Activated naive CD8-positive, alpha-beta T cell treated with anti-CD3 and anti-CD28 coated beads for 36 hours (primary cell): ENCODE measurements at places on chromosomes 6 and 20.

GRCh38 chr6:42280966-42281533 lies 63.4 kb upstream of the MRPS10 start:
- DNase-seq = no peak

DNA sequence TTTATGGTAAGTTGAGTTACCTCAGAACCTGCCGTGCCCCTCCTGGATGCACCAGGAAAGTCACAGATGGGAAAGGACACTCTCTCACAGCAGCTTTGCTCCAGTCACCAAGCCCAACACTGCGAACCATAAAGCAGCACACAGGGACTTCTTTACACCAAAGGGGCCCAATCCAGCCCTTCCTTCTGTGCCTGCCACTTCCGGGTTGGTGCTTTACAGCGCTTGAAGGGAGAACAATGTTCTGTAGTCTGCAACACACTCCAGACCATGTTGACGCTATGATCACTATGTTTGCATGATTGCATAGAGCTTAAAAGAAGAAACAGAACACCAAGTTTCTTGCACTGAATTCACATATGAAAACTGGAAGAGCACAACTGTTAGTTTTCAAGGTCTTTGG lies 57.1 kb downstream of the SERAC1 start:
- no peak for DNase-seq

- DNase-seq = no peak
Measured at GRCh38 chr6:18380158-18380836, 6.9 kb upstream of the RNF144B start.

DNA sequence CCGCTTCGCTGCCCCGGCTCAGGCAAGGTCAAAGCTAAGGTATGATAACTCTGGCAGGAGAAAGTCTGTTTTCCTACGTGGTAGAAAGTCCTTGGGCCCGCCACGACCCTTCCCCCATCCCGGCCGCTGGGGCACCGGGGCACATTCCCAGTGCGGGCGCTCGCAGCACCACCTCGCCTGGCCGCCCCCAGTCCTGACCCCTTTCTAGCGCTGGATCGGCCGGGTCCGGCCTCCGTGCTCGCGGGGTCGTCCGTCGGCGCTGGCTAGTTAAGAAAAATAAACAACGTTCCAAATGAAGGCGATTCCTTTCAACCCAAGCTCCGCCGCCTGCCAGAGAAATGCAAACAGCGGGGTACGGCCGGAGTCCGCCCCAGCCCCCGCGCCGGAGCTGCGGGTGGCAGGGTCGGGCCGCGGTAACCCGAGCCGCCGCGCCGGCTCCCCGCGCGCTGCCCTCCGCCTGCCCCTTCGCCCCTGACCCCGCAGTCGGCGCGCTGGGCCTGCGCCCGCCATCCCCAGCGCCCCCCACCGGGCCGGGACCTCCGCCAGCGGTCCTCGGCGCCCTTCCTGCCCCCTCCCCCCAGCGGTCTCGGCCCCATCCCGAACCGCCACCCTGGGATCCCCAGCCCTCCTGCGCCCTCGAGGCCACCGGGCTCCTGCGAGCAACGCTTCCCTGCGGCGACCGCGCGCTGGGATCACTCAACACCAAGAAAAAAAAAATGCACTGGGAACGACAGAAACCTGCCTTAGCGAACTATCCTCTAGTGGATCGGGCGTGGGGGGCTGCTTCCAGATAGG lies 37.6 kb downstream of the NCR2 start:
- DNase-seq = peak; percentile 4

DNA sequence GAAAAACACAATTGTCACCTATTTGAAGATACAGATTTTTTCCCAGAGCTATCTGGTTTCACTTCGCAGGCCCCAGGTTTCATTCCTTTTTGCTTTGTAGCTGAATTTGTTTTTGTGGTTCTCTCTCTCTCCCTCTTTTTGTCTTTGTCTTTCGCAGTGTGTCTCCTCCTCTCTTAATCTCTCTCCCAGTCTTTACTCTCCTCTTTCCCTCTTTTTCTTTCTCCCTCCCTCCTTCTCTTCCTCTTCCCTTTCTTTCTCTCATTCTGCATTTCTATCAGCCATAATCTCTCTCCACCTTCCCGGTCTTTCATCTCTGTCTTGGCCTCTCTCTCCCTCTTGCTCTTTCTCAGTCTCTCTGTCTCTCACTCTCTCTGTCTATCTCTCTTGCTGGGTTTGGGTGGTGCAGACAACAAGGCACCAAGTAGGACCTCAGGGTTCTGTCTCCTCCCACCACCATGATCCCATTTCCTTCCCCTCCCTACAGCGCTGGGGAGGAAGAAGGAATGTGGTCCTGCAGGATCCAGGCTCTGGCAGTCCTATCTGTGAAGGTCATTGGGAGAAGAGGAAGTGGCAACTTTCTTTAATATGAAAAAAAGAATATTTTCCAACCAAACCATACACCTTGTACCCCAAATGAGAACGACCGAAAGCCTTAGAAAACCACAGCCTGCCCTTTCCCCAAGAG lies 63.2 kb downstream of the BANF2 start:
- no peak for DNase-seq

- no peak for DNase-seq
Measured at GRCh38 chr6:25219216-25219916, 59.8 kb upstream of the CARMIL1 start.

DNA sequence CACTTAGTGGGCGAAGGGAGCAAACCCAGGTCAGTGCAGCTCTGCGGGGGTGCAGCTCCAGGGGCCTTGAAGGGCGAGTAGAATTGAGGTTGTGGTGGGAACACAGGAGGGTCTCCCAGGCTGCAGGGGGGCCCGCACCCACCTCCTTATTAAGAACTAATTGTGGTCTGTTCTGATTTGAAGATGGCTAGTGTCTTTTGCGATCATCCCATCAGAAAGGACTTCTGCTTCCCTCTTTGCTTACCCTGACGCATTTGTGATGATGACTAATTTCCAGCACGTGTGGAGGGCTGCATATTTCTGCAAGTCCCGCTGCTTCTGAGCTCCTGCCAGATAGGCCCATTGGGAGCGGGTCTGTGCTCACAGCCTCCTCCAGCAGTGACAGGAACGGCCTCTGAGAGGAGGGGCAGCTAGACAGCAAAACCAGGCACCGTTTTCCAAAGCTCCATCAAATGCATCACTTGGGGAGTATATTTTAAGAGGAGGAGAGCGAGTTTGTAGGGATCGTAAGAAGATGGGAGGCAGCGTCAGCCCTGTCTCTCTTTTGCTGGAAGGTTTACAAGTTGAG lies 268.9 kb downstream of the CDH4 start:
- DNase-seq = no peak

DNA sequence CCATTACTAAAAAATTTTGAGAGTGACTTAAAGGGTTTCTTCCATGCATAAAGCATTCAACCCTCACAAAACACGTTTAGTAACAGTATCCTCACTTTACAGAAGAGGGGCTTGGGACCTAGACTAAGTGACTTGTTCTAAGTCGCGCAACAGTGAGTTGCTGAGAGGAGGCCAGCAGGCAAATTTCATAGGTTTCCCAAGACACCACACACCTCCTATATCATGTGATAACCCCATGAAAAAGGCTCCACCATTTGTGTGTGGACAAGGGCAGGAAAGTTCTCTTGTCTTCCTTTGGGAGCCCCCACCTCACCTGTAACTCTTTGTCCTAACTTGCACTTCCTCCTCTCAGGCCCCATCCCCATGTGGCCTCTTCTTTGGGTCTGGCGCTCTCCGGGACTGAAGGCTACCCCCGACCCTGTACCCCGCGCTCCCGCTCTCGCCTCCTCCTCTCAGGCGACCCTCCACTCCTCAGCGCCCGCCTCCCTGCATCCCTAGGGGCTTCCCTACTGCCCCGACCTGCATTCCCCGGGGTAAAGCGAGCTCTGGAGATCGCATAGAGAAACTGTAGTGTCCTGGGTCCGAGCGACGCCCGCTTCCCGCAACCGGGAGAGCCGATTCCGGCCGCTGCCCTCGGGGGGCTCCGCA lies 392 bp downstream of the PSMB8 start:
- DNase-seq = no peak
